Stimulated activated CD8-positive, alpha-beta memory T cell treated with anti-CD3 and anti-CD28 coated beads, Interleukin-4, amount 100 ng/mL, for 24 hours (primary cell): ENCODE measurements at places on chromosomes 6 and 20.

- no peak for DNase-seq
Observed at GRCh38 chr20:30922129-30922528, 335.3 kb upstream of the DEFB115 start.

- no peak for DNase-seq
Observed at GRCh38 chr6:19569563-19569962, 267.6 kb upstream of the ID4 start.

DNA sequence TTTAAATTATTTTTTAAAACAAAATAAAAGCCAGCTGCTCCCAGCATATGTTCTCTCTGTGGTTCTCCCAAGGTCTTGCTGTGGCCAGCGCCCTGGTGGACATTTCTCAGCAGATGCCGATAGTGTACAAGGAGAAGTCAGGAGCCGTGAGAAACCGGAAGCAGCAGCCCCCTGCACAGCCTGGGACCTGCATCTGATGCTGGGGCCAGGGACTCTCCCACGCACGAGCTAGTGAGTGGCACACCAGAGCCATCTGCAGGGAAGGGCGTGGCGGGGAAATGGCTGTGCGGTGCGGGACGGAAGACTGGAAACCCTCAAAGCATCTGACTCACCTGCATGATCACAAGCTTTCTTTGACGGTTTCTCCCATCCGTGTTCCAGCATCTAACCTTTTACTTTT is 16.5 kb downstream of the GFRA4 start:
- no peak for DNase-seq

DNA sequence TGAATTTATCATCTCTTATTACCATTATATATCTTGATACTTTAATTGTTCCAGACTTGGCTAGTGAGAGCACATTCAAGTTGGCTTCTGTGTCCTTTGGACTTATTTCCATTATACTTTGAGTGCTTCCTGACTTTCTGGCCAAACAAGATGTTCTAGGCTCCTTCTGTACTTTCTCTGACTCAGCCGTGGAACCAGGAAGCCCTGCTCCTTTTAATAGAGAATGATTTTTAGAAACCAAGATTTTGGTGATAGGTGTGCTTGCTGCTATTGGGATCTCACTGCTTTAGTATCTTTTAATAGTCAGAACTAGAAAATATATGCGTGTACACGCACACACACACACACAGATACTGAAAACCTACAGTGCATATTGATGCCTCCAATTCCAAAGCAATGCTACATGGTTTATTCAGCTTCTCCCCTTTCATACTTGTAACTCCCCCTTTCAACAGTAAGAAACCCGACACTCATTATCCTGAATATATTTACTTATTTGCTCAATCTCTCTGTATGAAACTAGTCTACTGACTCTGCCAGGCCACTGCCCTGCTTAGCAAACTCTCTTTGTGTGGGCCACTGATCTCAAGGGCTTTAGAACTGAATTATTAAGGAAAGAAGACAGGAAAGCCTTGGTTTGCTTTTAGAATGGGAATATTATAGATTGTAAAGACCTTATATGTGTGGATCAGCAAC is 42.7 kb upstream of the EZR start:
- no peak for DNase-seq

DNA sequence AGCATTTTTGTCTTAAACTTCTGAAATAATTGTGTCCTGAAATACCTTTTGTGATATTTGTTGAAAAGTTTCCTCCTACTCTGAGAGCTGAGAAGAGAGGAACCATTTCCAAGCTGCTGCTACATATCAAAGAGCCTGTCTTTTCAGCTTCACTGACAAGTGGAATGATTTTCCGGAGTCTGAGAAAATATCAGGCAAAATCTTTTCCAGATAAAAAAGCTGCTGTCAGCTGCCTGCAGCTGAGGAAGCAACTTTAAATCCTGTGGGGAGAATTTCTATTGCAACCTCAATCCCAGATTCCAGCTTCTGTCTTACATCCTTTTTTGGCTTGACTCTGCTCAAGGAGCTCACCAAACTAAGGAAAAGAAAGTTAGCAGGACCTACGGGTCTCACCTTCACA is 904.3 kb downstream of the PHF3 start:
- no peak for DNase-seq

DNA sequence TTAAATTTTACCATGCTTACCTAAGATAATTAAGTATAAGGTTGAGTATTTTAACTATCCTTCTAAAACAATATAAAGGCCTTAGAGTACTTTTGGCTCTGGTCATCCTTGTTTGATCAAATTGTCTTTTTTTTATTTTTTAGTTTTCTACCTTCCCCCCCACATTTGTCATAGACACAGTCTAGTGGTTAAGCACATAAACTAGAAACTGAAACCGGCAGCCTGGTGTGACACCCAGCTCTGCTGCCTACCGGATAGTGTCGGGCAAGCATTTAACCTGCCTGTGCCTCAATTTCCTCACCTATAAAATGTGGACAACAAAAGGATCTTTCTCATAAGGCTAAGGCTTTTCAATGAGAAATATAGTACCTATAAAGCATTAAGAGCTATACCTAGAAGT is 21.6 kb upstream of the TULP4 start:
- peak; percentile 29 for DNase-seq
